Stimulated activated CD8-positive, alpha-beta memory T cell treated with anti-CD3 and anti-CD28 coated beads, Interleukin-15, amount 100 ng/mL, for 1 hour (primary cell): ENCODE measurements at places on chromosomes 3 and 15.

DNA sequence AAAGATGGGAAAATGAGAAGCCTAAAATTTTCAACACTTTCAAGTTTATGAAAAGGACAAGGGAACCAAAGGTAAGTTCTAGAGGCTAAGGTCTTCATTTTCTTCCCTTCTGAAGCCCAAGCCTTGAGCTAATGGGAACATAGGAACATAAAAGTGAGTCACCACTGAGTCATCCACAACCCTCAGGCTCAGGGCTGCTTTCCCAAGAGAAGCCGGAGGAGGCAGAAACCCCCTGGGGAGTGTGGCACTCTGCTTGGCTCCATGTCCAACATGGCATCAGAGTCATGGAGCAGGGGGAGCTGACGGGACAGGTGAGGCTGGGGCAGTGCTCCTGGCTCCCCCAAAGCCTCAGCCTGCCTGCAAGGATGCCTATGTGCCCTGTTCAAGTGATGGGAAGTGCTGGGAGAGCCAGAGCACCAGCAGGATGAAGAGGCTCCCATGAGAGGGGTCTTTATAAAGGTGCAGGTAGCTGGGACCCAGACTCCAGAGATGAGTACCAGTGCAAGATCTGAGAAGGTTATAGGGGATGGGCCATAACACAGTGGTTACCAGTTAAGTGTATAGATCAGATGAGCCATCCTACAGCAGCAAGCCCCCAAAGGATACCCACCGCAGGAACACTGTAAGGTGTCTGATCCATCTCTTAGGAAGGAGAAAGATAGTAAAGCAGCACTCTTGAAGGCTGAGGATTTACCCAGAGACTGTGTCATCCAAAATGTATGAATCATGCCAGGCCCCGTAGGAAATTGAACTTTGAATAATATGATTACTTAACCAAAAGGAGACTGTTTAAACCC is 31.8 kb upstream of the RYR3 start:
- DNase-seq: no peak

DNA sequence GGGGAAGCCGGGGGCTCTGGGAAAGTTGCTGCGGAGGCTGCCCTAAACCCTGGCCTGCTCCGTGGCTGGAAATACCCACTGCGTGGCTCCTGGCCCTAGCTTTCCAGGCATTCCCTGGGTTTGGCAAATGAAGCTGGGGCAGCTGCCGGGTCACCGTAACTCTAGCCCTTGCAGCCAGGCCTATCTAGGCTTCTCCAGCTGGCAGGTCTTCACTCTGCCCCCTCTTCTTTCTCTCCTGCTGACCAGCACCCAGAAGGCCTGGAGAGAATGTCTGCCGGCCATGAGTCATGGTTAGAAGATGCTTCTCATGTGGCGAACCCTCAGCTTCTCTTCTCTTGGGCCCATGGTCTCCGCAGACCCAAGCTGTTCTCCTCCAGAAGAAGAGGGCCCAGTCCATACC is 5.6 kb upstream of the DLL4 start:
- no peak for DNase-seq

DNA sequence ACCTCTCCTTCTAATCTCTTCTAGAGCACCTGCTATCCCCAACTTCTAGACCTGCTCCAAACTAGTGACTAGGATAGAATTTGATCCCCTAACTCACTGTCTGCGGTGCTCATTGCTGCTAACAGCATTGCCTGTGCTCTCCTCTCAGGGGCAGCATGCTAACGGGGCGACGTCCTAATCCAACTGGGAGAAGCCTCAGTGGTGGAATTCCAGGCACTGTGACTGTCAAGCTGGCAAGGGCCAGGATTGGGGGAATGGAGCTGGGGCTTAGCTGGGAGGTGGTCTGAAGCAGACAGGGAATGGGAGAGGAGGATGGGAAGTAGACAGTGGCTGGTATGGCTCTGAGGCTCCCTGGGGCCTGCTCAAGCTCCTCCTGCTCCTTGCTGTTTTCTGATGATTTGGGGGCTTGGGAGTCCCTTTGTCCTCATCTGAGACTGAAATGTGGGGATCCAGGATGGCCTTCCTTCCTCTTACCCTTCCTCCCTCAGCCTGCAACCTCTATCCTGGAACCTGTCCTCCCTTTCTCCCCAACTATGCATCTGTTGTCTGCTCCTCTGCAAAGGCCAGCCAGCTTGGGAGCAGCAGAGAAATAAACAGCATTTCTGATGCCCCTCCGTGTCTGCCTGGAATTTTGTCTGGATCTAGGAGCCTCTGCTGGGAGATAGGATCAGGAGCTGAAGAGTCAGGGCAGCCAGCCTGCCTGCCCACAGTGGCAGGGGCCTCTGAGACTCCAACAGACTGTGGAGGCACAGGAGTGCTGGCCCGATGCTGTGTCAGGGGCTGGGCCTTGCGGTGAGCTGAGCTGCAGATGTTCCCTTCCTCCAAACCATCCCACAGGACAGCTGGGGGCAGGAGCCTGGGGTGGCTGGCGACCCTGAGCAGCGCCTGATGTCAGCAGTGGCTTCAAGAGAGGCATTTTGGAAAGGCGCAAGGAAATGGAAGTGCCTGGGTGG is 3.0 kb downstream of the ISLR start:
- DNase-seq: no peak

GRCh38 chr15:43029476-43029875 is 76.4 kb downstream of the UBR1 start:
- DNase-seq: no peak

GRCh38 chr15:27353856-27354255 is 382.9 kb downstream of the GABRG3 start:
- DNase-seq: no peak

GRCh38 chr3:56467108-56467507 is 1.2 kb downstream of the ERC2 start:
- DNase-seq: no peak

DNA sequence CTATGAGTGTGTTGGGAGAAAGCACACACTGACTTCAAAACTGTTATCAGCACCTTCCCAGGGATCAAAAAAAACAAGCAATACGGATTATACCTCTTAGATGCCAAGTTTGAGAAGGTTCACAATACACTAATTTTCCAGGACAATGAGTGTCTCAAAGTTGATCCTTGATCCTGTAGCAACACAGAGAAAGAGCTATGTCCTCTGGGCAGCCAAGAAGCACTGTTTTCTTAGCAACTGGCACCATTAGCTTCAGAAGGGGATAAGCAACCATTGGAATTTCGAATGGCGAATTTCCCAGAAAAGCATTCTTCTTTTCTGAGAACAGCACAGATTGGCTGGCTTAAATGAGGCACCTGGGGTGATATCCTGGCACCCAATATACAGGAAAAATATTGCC is 270.3 kb upstream of the RORA start:
- no peak for DNase-seq

DNA sequence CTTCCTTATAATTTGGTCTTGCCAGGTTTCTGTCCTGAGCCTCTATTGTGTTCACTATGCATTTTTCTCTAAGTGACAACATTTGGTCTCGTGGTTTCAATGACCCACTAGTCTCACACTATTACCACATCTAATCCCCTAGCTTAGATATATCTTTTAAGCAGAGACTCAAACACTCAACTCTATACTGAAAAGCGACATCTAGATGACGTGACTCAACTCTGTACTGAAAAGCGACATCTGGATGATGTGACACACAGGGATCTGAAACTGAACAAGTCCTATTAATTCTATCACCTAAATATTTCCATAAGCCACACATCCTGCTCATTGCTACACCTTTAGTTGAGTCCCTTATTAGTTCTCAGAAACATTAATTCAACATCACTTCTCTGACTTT is 141.7 kb upstream of the MBNL1 start:
- DNase-seq: no peak

DNA sequence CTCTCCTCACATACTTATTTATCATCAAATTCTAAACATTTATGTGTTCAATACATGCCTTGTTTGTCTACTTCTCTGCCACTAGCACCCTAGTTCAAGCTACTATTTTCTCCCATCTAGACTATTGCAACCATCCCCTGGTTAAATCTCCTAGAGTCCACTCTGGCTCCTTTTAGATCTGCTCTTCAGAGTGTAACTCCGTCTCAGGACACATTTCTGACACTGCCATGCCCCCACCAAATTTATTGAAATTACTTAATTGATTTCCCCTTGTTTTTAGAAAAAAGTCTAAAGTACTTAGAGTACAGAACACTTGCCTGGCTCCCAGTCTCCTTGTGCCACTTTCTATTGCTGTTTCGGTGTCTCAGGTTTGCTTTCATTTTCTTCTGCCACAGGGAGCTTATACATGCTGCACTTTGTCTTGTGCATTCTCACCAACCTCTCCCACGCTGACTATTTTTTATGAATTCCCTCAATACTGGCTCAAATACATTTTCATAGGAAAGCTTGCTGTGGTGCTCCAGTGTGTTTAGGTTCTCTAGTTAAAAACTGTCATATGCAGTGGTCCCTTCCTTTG is 792.3 kb downstream of the DIPK2A start:
- no peak for DNase-seq

- no peak for DNase-seq
Measured at GRCh38 chr3:42035816-42036482, 55.2 kb upstream of the TRAK1 start.

DNA sequence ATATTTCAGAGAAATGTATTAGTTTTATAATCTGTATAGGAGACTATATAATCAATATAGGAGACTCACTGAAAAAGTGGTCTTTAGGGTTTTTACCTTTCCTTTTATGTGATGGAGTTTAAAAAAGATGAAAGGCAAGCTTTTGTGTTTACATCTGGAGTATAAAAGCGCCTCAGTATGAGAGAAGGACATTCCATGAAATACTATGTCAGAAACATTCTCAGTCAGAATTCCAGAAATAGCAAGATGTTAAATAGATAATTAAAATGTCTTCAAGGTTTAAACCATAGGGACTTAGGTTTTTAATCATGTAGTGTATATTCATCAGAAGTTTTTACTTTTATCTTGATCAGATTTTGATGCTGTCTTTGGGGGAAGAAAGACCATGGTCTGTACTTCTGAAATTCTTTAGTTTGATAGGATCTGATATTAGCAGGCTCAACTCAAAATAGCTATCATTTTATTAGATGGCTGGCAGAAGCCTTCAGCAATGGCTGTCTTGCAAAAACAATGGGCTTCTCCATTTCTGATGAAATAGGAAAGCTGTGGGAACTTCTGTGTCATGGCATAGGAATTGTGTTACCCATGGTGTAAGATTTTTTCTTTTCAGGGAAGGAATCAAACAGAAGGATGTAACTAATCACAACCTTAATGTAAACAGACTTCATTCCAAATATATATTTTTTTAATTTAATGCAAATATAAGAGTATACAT is 209.6 kb upstream of the PLSCR5 start:
- DNase-seq: no peak

- no peak for DNase-seq
Measured at GRCh38 chr15:33089878-33090757, 104.4 kb downstream of the FMN1 start.

DNA sequence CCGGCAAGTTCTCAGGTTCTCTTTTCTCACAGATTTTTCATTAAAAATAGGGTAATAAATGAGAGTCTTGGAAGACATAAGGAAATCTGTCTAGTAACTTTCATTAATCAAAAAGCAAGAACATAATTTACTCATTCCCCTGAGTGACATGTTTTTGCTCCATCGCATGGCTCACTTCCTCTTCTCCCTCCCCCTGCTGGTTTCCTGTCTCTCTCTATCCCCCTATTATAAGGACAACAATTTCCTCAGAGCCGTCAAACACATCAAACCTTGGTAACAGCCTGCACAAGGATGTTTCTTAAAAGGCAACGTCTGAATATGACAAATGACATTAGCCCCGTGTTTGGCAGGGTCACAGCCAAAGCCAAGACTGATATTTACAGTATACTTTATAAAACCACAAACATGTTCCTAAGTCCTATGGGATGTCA is 1149.6 kb downstream of the IGSF11 start:
- DNase-seq: no peak

DNA sequence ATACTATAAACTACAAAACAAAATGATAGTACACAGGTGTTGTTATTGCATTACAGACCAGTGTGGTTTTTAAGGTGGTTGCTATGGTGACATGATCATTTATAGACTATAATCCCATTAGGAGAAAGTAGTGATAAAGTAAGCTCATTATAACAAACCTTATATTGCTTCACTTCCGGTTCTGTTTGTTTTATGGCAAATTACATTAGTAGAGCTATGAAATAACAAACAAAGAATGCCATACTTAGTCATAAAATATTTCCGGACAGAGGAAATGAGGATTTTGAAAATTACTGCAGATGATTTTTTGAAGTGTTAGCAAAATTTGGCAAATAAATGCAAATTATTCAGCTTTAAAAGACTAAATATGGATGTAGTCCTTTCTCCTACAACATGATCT is 640.4 kb upstream of the ARPP21 start:
- DNase-seq: no peak

- no peak for DNase-seq
Measured at GRCh38 chr3:121496786-121497185, 49.0 kb downstream of the POLQ start.

DNA sequence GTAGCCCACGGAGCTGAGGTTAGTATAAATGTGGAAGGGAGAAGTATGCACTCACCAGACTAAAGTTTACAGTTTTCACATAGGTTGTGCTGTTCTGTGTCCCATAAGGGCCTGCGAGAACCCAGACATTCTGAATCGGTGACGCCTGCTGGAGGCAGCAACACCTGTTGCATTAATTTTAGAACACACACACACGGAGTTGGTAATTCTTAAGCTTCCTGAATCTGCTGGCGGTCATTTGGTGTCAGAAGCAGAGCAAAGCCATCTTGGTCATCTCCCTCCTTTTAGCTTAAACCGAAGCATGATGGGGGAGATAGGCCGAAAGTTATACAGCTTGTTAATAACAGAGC is 41.1 kb upstream of the AP3B2 start:
- no peak for DNase-seq

GRCh38 chr3:11370191-11370590 is 98.0 kb downstream of the ATG7 start:
- DNase-seq: no peak

GRCh38 chr3:157104928-157105652 is 54.9 kb downstream of the CCNL1 start:
- no peak for DNase-seq

GRCh38 chr15:95556225-95556624 is 774.3 kb upstream of the NR2F2 start:
- DNase-seq: no peak

DNA sequence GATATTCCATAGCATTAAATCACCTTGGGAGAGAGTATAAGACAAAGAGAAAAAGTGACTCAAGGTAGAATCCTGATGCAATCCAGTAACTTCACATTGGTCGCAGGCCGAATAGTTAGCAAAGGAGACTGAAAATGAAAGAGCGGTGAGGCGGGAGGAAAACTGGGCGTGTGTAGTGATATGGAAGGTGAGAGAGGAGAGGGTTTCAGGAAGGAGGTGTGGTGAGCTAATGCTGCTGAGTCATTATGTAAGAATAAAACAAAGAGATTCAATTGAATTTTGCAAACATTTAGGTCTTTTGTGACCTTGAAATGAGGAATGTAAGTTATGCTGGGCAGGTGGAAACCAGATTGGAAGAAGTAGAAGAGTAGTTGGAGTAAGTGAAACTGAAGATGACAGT is 235.3 kb downstream of the C3orf38 start:
- no peak for DNase-seq

DNA sequence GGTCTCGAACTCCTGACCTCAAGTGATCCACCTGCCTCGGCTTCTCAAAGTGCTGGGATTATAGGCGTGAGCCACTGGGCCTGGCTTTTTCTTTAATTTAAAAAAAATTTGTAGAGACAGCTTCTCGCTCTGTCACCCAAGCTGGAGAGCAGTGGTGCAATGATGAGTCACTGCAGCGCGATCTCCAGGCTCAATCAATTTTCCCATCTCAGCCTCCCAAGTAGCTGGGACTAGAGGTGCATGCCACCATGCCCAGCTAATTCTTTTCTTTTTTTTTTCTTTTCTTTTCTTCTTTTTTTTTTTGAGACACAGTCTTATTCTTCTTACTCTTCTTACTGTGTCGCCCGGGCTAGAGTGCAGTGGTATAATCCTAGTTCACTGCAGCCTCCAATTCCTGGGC is 19.8 kb downstream of the TUBGCP4 start:
- no peak for DNase-seq
